ENCODE measurements at places on chromosomes 5 and 9.

DNA sequence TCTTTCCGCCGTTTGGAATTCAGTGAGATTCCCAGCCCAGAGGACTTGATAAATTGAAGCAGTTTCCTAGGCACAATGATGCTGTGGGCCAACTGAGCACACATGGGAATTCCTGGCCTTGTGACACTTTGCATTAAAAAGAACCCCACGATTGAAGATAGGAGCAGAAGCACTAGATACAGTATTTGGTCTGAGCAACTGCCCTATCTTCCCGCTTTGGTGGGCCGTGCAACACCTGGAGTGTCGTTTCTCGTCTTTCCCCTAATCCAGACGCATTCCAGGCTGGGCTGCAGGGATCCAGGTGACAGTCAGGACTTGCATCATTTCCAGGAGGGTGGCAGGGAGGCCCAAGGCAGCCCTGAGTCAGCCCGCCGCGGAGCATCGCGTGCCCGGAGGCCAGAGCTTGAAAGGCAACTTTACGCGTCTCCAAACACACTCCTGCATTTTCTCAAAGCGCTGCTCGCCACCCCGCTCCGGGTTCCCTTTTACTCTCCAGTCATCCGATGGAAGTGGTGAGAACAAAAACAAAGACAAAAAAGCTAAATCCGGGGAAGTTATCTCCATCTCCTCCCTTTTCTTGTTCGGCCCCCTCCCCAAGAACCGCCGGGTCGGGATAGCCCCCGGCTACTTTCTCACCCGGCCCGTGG is 753 bp upstream of the STC2 start:
- DNase-seq = no peak

- DNase-seq = no peak
These were observed 41.8 kb downstream of the NDST1 start for GRCh38 chr5:150549735-150550134.

- no peak for DNase-seq
These were observed 22.6 kb downstream of the PSMD5 start for GRCh38 chr9:120820095-120820494.

DNA sequence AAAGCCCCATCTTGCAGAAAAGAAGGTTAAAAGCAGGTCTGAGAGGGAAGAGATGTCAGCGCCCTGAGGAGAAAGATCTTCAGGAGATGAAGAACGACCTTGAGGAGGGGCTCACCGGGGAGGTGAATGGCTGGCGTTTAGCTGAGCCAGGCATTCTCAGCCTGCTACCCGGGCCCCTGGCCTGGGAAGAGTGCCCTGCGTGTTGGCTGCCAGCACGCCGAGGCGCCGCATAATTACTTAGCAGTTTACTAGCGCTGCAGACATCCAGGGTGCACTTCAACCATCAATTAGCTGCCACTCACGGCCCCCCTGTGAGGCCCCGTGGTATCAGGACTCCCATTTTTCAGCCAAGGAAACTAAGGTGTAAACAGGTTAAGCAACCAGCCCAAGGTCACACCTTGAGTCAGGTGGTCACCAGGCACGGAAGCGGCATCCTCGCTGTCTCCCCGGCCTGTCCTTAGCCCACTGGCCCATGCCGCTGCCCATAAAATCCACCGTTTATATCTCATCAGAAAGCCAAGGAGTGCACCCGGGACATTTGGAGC is 551.9 kb downstream of the BNC2 start:
- DNase-seq = no peak

GRCh38 chr5:142918959-142919635 is 148.9 kb downstream of the ARHGAP26 start:
- DNase-seq = no peak

- no peak for DNase-seq
These were observed 3.3 kb upstream of the EXOC3 start for GRCh38 chr5:439636-440035.

DNA sequence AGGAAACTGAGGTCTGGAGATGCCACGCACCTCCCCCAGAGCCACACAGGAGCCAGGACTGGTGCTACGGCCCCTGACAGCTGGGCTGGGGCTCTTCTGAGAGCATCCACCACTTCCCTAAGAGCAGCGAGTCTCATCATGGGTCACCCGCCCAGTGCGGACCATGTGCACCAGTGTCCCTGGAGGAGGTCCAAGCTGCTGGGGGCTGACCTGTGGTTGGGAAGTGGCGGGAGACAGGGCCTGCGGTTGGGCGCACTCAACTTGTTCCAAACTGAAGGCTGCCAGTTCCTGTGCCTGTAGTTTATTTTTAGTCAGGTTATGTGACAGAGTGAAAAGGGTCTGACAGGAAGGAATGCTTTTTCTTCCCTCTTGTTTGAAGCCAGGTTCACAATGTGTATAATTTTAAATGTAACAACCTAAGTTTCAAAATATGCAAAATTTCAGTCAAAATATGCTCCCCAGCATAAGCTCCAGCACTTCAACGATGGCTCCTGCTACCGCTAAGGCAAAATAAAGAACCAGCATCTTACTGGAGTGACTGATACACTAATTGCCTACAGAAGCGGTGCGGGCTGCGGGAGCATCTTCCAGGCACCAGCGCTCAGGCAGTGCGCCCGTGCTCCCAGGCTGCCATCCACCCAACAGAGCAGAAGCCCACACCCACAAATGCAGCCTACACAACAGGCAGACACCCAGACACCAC is 14.8 kb downstream of the BARHL1 start:
- no peak for DNase-seq

DNA sequence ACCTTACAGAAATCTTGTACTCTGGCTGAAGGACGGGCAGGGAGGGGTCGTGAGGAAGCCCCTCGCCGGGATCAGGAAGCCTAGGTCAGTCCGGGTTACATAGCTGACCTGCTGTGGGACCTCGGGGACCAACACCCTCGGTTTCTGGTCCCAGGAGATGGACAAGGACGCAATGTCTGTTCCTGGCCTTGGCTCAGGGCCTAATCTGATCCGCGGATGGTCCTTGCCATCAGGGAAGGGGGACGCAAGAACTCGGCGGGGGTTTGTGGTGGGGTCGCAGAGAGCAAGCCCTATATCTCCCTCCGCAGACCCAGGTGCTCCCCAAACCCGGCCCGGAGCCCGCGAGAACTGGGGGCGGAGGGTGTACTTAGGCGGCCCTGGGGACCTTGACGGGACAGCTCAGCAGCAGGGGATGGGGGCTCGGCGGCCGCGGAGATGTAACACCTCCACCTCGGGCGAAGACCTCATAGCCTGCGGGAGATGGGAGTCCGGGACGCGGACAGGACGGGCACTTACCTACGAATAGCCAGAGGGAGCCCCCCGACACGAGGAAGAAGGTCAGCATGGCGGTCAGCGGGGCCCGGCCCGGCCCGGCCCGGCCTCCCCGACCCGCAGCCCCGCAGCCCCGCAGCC is 353 bp downstream of the ACSL6 start:
- DNase-seq = no peak

DNA sequence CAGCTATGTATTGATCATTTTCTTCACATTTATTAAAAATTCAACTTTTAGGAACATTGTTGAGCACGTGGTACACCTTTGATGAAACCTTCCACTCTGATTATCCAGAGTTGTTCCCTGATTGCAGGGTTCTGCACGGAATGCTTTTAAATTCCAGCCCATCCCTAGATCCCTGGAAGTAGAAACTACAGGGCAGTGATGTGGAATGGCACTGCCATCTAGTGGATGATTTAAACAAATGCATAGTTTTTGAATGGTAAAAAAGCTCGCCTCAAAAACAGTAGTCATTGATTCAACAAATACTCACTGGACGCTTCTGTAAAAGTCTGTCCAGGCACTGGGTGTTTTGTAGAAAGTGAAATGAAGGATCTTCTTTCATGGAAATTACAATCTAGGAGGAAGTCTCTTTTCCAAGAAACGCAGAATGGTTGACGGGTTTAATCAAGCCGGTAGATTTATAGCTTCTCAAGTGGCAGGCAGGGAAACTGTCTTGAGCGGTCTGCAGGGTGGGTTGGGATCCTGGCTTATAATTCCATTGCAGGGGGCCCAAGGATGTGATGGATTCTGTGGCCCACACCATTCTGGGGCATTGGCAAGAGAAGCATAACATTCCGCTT is 118.4 kb downstream of the ARHGAP26 start:
- no peak for DNase-seq

- DNase-seq = no peak
These were observed 78.0 kb downstream of the PTCH1 start for GRCh38 chr9:95438561-95439357.

DNA sequence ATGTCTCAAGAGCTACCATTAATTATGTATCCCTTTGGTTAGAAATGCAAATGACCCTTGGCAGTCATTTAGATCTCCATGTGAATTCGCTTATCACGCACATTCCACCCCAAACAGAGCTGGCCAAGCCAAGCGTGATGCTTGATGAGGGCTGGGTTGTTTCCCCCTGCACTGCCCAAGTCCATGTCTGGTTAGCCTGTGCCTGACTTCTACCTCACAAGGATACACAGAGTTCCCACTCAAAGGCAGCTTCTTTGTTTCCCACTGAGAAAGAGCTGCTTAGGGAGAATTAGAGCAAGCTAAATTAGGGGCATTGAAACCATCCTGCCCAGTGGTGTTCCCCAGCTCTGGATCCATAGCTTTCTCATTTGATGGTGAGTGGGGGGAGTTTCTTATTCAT is 87.2 kb downstream of the FSTL4 start:
- DNase-seq = no peak

DNA sequence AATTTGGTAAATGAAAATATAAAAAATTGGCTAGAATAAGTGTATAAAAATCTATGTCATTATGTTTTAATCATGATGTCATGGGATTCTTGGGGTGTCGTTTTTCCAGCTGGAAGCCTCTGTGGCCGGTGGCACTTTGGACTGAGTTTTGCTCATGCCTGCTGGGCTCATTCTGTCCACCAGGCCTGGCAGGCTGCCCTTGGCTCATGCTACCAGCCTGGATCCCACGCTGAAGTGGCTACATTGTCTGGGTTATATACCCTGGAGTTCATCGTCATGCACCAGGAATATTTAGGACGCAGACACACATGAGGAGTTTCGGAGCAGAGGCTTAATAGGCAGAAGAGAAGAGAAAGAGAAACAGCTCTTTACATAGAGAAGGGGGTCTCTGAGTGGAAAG is 1913.7 kb upstream of the WWC1 start:
- no peak for DNase-seq

- DNase-seq = no peak
These were observed 281.2 kb upstream of the RGMB start for GRCh38 chr5:98492258-98492657.

DNA sequence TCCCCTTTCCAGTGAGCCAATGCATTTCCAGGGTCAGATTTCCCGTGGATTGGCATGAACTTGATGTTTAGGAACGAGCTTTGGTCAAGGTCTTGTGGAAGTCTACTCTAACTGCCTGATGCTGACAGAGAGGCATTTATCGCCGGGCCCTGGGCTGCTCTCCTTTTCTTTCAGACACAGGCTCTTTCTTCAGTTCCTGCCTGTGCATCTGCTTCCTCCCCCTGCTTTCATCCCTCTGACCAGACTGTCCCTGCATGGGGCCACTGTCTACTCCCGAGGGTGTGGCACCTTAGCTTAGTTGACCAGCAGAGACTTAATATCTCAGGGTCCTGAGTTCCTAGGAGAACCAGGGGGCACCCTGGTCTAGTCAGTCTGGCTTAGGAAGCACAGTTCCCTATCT is 41.2 kb downstream of the RALGPS1 start:
- DNase-seq = no peak

- DNase-seq = no peak
These were observed 28.1 kb downstream of the TARS1 start for GRCh38 chr5:33468775-33469435.

- DNase-seq = no peak
These were observed 22.3 kb upstream of the HMCN2 start for GRCh38 chr9:130243015-130243881.

GRCh38 chr5:115962565-115963402 is 509 bp downstream of the LVRN start:
- no peak for DNase-seq

DNA sequence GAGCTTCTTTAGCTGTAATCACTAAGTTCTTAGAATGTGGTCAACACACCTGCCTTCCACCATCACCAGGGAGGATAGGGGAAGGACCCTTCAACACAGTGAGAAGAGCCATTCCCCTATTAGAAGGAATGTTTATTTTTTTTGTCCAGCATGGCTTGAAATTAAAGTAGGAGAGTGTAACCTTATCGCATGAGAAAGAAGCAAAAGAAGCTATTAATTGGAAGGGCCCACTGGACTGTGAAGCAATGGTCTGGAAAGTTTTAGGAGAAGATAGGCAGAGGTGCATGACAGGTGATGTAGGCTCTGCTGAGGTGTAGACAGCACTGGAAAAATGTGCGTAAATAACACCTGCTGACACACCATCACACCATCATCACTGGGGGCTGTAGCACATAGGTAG is 1526.0 kb downstream of the MAT2B start:
- DNase-seq = no peak

DNA sequence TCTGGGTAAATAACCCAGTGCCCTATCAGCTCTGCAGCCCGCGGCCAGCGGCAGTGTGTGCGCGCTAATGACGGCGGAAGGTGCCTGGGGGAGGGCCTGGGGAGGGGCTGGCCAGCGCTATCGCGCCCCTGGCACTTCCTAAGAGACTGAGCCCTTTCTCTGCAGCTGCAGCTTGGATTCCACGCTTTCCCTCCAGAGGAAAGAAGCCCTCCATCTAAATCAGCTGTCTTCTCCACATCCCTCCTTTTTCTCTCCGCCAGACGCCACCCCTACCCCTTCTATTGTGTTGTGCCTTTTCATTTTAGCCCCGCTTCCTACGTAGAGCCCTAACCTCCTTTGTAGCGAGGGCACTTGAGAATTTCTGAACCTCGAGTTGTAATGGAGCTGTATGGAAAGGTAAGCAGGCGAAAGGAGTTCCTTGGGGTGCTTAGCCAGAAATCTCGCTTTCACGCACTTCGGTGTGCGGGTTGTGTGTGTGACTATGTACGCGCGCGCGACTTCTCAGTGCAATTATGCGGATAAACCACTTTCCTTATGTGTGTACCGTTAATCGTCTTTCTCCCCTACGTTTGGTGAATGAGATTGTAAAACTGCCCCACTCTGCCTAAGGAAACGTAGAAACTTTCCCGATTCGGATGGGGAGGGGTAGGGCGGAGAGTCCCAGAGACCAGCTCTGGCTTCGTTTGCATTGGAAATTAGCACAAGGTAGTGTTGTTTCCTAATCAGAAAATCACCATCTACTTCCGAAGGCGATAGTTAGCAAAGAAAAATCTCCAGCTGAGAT is 664 bp upstream of the RAB3C start:
- no peak for DNase-seq

- DNase-seq = no peak
These were observed 5.6 kb upstream of the CCDC152 start for GRCh38 chr5:42751044-42751443.
